ENCODE measurements at places on chromosomes 5 and 9.

GRCh38 chr9:21402386-21403251 lies 6.3 kb upstream of the IFNA8 start:
- DNase-seq = no peak

- DNase-seq = no peak
These were observed 35.5 kb downstream of the RAPGEF1 start for GRCh38 chr9:131704141-131704983.

DNA sequence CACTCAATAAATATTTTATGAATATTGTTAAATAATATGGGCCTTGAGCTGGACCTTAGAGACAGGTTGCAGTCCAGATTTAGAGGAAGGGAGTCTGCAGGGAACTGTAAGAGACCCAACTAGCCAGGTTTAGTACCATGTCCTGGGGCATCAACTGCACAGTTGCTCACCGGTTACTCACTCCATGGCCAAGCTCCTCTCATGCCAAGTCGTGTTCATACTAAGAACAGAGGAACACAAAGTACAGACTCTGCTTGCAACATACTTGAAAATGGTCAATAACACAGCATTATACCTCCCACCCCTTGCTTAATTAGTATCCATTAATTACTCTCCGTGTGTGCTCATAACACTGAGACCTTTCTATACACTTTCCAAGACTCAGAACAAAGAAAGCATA lies 317.6 kb upstream of the PIK3R1 start:
- DNase-seq = no peak

- no peak for DNase-seq
These were observed 107.4 kb downstream of the TMEM174 start for GRCh38 chr5:73280386-73280785.

DNA sequence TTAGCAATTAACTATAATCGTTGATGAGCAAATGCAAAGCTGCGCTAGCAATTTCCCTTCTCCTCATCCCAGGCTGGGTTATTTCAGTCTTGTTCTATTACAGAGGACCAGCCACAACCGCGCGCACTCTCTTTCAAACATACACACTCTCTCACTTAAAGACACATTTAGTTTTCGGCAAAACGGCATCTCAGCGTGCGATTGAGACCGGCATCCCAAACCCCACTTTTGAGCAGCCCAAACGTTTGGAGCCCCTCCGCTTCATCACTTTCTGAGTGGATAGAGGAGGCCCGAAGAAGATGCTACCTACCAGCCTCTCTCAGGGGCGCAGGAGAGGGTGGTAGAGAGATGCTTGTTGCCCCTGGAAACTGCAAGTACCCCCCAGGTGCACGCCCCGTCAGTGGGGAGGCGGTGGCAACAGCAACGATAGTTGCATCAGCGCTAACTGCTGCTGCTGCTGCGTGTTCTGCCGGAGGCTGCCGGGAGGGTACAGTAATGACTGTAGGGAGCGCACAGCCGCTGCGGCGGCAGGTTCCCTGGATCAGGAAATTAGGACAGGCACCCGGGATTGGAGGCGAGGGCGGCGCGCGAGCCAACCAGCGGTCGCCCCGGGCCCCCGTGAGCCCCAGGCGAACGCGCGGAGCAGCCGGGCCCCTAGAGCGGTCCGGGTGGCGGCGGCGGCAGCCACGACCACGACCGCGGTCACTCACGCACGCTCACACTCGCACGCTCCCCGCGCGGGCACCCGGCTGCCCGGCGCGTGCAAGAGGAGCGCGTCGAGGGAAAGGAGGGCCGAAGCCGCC lies 467 bp upstream of the VLDLR start:
- DNase-seq = no peak

DNA sequence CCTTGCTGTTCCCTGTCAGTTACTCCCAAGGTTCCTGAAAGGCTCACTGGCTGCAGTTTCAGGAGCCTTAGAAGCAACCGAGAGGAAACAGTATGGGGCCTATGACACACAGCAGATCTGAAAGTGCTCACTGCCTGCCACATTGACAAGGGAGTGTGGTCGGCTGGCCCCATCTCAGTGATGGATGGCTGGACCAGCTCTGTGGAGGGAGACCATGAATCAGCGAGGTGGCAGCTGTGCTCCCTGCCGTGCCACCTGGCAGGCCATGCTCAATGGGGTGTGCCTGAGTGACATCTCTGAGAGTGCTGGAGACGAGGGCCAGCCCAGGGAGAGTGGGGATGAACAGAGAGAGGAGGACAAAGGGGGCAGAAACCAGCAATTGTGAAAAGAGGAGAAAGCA lies 49.1 kb downstream of the DOCK2 start:
- DNase-seq = no peak

- DNase-seq = no peak
These were observed 18.5 kb upstream of the AHRR start for GRCh38 chr5:302966-303365.

- DNase-seq = no peak
These were observed 80.8 kb downstream of the LMNB1 start for GRCh38 chr5:126857472-126858410.

GRCh38 chr9:89821081-89821480 lies 216.3 kb downstream of the GADD45G start:
- no peak for DNase-seq

GRCh38 chr9:83701769-83702168 lies 6.0 kb downstream of the UBQLN1 start:
- DNase-seq = no peak

DNA sequence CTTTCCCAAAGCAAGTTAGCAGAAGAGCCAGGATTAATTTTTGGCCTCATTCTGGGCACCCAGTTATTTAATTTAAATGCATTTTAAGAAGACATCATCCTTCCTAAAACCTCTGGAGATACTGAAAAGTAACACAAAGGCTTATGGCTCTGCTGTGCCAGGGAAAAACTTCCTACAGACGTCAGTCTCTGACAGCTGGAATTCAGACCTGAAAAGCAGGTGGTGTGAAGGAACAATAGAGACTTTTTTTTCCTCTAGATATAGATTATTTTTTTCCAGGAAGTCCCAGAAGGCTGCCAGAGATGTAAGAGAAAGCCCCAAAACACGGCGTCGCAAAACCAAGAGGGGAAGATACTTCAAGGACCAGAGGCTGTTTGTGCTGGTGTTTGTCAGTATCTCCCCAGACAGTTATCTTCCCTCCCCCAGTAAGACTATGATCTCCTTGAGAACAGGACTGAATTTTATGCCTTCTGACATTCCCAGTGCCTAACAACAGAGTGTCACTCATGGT lies 88.7 kb upstream of the RASEF start:
- no peak for DNase-seq

DNA sequence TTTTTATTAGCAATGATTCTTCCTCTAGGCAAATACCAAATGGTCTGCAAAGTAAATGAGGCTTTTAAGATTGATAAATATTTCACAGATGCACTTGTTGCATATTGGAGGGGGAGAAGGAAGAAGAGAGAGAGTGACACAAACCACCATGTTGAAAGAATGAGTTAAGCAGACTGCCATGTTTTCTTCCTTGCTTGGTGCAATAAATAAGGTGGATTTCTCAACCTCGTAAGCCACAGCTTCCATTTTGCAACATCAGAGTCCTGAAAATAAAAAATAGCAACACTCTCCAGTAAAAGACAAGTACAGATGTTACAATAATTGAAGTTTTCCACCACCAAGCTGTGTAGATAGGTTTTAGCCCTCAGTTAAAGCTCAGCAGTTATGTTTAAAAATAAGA lies 202.9 kb downstream of the SGCD start:
- no peak for DNase-seq

DNA sequence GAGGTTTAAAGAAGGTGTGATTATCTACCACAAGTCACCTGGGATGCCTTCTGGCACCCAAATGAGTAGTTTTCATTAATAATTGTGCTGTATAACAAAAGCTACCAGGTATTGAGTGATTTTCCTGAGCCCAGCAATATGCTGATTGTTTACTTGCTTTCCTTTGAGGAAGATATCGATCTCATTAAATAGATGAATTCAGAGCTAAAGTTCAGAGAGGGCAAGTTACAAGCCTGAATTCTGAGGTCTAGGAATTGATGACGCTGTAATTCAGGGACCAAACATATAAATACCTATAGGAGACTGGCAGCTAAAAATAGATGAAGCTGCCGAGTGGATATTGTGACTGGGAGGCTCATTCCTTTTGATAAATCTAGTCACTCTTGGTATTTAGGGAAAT lies 1.1 kb downstream of the ERCC6L2 start:
- DNase-seq = no peak

DNA sequence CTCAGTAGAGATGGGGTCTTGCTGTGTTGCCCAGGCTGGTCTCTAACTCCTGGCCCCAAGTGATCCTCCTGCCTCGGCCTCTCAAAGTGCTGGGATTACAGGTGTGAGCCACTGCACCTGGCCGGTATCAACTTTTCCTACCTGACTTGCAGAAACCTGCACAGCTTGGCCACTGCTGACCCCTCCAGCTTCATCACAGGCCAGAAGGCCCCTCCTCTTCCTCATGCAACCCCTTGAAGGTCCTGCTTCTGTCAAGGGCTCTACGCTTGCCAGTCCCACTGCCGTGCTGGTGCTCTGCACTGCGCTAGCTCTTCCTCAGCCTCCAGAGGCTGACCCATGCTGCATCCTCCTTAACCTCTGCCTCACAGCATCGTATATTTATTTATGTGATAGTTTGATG lies 32.5 kb upstream of the RNU6ATAC start:
- DNase-seq = no peak

DNA sequence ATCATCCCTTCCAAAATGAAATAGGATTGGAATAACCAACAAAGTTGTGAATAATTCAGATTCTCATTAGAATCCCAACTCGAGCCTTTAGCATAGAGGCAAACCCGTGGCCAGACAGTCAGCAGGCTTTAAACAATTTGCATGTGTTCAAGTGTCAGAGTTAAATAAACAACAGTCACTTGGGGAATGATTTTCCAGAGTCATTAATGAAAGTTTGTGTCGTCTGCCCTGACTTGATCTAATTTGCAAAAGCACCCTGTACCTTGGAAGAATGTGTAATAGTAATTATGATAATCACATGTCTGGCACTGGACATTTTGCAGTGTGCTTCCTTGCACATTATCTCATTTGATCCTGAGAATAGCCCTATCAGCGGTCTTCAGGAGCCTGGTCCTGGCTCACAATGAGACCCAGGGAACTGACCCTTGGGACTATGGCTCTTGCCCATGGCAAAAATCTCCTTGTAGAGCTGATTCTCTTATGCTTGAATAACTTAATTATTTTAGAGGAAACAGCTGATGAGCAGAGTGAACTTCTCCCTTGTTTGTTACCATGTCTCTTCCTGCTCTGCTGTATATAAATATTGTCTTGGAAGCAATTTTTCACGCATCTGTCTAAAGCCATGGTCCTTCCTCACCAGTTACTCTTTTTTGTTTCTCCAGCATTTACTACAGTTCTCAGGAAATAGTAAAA lies 272.7 kb downstream of the NR3C1 start:
- no peak for DNase-seq

DNA sequence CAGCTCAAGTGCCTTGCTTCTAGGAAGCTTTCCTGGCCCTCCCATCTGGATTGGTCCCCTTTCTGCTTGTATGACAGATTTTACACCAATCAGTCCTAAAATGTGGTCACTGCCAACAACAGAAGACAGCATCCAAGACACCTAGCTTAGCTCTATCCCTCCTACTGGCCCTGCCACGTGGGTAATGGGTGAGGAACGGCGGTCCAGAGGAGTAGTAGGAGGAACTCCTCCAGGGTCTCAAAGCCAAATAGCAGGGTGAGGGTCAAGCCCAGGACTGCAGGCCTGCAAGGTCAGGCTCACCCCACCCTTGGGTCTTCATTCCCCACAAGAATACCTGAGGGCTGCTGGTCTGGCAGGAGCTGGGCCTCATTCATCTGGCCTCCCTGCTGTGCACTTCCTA lies 56.7 kb upstream of the SLC25A51 start:
- DNase-seq = no peak

DNA sequence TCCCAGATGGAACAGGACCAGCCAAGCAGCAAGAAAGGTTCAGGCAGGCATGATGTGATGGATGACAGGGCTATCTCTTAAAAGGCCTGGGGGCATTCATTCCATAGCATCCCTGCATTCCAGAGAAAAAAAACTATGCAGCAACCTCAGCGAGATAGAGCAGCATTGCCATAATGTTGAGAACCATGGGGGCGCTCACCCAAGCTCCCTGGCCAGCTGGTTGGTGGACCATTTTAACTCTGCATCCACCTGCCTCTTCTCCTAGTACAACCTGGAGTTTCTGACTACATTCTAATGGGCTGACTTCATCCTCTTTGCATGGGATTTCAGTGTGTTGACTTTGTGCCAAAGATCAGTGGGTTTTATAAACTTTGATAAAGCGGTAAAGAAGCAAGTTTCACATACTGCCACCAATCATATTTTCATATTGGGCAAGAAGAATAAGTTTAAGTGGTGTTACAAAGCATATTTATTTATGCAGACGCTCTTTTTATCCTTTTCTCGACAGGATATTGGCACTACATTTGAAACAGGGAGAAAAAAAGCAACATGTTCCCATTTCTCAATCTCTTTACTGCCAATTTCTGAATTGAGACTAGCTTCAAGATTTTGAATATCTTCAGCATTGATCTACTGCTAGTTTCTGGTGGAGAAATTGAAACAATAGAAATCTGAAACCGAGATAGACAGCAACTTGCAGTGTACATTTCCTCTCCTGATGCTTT lies 378.3 kb upstream of the WWC1 start:
- DNase-seq = no peak

- no peak for DNase-seq
These were observed 60.2 kb upstream of the TRIO start for GRCh38 chr5:14082973-14083372.

DNA sequence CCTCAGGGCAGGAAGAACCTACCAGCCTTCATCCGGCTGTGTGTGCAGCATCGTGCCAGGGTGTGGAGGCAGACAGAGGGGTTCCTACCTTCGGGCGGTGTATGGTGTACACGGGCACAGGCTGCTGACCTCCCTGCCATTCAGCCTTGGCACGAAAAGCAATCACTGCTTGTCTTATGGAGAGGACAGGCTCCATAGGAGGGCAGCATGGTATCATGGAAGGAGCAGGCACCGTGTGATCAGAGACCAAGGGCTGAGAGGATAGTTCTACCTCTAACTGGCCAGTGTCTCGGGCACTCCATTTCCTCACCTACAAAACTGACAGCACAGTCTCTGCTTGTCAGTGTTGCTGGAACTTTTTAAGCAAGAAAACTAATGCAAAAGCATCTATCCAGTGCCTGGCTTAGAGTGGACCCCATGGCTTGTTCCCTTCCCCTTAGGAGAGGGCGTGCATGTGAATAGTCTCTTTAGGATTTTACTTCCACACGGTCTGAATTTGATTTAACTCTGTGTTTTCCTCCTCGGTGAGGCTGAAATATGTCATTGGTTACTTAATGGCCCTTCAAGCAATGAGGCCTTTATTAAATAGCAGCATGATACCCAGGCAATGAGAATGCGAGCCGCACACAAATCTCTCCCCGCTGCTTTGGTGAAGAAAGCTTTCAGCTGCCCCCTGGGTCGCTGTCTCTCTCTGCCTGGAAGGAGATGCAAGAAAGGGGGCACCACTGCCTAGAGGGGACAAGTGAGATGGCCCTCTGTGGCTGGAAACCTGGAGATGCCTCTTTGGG lies 22.2 kb downstream of the TTLL11 start:
- no peak for DNase-seq

Data from stimulated activated CD4-positive, alpha-beta T cell treated with anti-CD3 and anti-CD28 coated beads, Interleukin-1b, Interleukin-23, amount 100 ng/mL, for 1 hour (primary cell).